ENCODE measurements at places on chromosomes 2 and 18.

GRCh38 chr2:73897934-73898333 lies 5.1 kb downstream of the ACTG2 start:
- DNase-seq: no peak

DNA sequence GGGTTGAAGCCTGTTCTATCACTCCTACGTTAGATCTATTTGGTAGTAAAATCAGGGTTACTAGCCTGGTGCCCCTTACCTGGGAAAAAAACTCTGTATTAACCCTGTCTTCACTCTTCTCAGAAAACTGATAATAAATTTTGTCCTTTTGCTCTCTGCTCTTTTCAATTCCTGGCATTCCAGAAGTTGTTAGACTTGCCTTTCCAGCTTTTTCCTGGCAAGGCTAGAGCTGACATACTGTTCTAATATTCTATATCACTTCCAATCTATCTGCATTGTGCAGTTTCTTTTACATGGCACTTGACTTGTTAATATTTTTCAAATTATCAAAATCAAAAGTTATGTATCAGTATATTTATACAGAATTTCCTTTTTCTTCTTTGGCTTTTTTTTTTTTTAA lies 162.2 kb downstream of the FIGN start:
- DNase-seq: no peak

- DNase-seq: no peak
Measured at GRCh38 chr2:154437104-154437503, 261.4 kb upstream of the KCNJ3 start.

- no peak for DNase-seq
Measured at GRCh38 chr2:152477347-152478092, 142.5 kb downstream of the FMNL2 start.

DNA sequence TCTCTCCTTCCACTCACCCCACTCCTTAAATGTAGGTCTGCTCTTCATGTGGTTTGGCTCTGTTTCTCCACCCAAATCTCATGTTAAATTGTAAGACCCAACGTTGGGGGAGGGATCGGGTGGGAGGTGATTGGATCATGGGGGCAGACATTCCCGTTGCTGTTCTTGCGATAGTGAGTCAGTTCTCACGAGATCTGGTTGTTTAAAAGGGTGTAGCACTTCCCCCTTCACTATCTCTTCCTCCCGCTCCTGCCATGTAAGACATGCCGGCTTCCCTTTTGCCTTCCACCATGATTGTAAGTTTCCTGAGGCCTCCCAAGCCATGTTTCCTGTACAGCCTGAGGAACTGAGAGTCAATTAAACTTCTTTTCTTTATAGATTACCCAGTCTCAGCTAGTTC lies 1044.5 kb upstream of the POU3F3 start:
- DNase-seq: no peak

GRCh38 chr18:28086670-28087552 lies 90.0 kb downstream of the CDH2 start:
- DNase-seq: no peak

DNA sequence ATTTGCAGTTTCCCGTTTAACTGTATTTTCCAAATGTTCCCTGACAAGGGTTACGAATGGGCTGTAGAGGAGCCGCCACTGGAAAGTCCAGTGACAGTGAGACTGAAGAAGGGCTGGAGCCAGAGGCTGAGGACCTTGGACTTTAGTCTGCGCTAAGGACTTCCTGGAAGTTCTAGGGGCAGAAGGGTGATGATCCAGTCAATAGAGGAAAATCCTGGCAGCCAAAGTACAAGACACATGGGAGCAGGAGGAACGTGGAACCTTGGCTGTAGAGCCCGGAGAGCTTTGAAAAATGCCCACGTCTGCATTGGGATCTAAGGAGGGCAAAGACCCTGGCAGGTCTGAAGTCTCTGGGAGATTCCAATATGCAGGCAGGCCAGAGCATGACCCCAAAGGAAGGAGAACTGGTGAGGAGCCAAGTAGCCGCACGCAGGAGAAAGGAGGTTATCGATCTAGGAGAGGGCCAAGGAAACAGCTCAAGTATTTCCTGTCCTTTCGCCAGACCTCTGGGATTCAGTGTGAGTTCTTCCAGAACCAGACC lies 28.5 kb downstream of the MBP start:
- DNase-seq: no peak

DNA sequence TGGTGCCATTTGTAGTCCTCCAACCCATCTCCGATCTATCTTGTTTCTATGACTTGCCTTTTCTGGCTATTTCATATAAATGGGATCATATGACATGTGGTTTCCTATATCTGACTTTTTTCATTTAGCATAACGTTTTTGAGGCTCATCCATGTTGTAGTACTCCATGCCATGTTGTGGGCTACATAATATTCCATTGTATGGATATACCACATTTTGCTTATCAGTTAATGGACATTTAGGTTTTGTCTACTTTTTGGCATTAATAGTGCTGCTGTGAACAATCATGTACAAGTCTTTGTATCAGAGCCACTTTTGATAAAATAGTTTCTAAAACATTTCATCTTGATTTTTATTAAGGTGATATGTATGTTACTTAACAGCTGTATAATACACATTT lies 7.4 kb downstream of the CEBPZOS start:
- no peak for DNase-seq

DNA sequence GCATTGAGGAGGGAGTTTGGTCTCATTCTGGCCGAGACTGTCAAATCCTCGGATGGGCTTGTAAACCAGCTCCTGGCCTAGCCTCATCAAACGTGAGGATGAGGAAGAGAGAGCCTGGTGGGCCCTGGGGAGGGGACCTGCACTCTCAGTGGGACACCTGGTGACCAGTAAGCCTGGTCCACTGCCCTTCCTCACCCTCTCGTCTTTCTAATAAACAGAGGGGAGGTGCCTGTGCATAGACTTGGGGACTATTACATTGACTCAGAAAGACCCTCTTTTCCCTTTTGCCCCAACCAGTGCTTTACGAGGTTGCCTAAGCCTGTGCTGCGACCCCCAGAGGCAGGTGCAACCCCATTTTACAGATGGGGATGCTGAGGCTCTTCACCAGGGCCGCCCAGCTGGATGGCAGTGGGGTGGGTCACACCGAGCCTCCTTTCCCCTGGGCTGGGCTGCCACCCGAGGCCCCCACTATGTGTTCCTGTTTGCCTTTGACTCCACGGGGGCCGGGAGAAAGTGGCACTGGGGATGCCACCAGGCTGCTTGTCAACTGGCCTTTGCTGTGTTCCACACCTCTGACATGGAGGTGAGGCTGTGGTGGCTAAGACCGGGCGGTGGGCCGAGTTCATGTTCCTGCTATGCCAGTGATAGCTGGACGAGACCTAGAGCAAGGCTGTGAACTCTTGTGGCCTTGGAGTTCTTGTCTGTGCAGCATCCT lies 85.9 kb downstream of the GLI2 start:
- DNase-seq: no peak

GRCh38 chr2:26528836-26529235 lies 50.9 kb upstream of the OTOF start:
- DNase-seq: no peak

DNA sequence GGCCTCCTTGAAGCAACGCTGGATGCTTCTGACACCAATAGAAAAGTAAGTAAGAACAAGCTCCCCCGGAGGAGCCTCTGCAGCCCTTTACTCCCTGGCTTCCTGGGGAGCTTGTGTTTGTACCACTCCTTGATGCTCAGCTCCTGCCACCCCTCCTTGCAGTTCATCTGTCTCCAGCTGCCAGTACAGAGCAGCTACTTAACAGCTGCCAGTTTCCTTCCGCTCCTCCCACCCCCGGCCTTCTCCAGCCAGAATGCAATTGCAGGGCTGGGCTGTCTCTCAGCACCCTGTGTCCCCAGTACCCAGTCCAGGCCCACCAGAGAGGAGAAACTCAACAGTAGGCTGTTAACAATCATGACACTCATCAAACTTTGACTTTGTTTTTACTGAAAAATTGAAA lies 109.4 kb downstream of the AOX1 start:
- no peak for DNase-seq

DNA sequence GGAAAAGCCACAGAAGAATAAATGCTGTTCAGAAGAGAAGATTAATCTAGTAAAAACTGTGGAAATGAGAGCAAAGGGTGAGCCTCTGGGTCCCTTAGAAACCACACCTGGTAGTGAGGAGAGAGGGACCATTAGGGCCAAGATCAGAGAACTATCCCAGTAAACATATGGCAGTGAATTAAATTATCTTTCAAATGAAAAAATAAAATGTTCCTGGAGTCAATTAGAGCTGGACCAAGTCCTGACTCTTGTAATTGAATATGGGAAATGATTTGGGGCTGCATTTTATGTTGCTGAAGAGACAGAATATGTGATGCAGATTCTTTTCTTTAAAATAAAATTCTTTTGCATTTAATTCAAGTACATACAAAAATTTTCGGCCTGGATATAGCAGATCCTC lies 62.2 kb upstream of the PAX3 start:
- no peak for DNase-seq

DNA sequence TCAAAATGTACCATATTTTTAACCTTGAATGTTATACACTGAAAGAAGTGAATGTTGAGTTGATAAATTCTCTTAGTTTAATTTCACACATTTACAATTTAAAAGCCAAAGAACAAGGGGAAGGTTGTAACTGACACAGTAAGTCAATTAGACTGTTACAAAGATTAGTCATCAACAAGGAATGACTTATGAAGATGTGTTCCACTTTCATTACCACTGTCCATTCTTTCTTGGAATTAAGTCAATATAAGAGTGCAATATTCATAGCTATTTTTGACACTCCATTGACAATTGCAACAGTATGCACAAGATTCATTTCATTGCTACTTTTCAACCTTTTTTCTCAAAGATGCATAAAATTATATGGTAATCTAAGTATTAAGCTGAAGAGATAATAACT lies 291.3 kb downstream of the RIT2 start:
- no peak for DNase-seq

DNA sequence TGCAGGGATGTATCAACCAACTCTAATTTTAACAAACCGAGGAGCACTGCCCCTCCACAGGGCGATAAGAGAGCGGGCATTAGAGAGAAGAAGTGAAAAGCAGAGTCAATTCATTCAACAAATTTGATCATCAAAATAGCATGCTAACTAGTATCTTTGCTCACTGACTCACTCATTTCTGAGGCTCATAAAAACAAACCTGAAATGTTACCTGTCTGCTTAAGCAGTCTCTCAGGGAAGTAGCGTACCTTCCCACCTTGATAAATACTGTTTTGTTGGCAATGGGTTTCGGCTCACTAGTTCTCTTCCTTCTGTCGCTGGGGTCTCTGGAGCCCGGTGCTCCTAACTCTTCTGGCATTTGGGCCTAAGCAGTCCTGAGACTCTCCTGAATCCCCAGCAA lies 248.8 kb downstream of the IRS1 start:
- DNase-seq: no peak

DNA sequence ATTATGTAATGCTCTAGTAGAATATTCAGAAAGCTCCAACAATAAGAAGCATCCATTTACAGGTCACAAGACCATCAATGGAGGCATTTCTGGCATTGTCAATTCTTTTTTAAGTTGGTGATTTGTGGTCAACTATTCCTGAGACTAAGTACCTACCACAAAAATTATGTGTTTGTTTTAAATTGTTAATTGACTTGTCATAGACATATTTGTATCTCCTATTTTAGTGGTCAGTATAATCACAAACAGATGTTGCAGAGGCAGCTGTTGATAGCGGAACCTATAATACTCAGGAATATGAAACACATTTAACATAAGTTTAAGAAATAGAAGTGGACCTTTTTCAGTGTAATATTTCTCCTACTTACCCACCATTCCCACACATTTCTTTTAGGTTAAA lies 430.1 kb downstream of the CCDC85A start:
- DNase-seq: no peak

- no peak for DNase-seq
Measured at GRCh38 chr2:140624200-140624599, 1506.6 kb downstream of the LRP1B start.

DNA sequence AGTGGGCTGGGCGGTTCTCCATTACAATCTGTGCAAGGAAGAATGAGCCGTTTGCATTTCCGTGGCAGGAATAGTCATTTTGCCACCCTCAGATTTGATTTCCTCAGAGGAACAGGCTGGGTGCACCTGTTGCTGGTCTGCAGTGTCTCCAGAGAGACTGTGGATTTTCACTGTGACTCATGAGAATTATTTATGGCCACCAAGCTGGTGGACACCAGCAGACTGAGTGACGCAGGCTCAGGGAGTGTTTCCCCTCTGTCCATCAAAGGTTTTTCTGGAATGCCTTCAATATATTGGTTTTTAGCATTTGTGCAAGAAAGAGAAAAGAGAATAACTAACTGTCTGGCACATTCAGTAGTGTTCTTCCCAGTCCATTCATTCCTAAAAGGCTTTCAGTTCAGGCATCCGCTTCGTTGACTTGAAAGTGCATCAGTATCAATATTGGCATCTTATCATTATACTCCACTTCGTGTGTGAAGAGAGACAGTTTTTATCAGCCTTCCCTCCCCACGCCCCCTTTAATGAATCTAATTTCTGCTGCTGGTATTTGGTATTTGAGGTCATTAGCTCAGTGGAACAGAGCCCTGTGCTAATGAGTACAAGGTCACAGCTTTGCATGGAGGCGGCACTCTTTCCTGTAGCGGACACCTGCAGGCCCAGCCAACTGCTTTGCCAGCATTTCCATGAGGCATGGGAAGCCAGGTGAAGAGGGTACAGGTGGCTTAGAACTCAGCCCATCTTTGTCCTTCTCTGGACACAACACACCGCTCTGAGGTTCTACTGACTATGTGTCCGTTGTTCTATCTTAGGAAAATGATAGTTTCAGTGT lies 39.9 kb downstream of the PRKCE start:
- no peak for DNase-seq

- no peak for DNase-seq
Measured at GRCh38 chr2:160271171-160272086, 71.4 kb upstream of the ITGB6 start.

DNA sequence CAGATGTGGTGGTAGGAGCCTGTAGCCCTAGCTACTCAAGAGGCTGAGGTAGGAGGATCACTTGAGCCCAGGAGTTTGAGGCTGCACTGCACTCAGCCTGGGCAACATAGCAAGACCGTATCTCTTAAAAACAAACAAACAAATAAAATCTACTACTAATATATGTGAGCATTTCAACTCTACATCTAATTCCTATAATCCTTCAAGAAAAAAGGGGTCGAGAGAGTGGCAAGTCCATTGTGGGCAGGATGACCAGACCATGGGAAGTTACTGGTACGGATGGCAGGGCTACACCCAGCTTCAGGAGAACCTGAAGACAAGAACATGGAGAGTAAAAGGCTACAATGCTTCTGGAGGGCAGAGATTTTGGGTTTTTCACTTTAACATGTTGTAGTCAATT lies 24.0 kb downstream of the BUB1 start:
- DNase-seq: no peak

GRCh38 chr2:157787364-157787938 lies 88.7 kb downstream of the ACVR1 start:
- DNase-seq: no peak

DNA sequence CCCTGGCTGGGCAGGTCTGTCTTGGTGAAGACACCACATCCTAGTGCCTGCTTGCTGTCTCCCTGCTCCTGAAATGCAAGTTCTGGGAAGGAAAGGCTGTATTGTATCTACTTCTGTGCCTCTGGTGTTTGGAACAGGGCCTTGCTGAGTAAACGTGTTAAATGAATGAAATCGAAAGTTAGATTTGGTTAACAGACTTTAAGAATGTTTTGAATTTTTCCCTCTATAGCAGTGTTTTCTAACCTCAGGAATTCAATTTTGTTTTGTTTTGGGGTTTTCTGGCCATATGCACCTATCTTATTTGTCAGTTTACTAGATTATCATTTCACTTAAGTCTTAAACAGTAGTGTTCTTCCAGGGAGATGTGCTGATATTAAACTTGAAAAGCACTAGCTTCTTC lies 20.7 kb downstream of the FARP2 start:
- no peak for DNase-seq
